ENCODE measurements at places on chromosomes 12 and 14. TPM values are rescaled to one million over a fixed set of nuclear protein-coding genes. Genes with fewer than 3 reads are reported as not detected.

Gene GALNT16
- polyA plus RNA-seq, result 40.9 TPM

DNA sequence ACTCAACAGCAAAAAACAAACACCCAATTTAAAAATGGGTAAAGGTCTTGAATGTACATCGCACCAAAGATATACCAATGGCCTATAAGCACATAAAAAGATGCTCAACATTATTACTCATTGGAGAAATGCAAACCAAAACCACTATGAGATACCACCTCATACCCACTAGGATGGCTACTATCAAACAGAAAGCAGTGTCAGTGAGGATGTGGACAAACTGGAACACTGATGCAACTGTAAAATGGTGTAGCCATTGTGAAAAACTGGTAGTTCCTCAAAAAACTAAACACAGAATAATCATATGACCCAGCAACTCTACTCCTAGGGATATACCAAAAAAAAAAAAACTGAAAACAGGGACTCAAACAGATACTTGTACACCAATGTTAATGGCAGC lies 49.3 kb downstream of the CDK17 start:
- no peak for DNase-seq

DNA sequence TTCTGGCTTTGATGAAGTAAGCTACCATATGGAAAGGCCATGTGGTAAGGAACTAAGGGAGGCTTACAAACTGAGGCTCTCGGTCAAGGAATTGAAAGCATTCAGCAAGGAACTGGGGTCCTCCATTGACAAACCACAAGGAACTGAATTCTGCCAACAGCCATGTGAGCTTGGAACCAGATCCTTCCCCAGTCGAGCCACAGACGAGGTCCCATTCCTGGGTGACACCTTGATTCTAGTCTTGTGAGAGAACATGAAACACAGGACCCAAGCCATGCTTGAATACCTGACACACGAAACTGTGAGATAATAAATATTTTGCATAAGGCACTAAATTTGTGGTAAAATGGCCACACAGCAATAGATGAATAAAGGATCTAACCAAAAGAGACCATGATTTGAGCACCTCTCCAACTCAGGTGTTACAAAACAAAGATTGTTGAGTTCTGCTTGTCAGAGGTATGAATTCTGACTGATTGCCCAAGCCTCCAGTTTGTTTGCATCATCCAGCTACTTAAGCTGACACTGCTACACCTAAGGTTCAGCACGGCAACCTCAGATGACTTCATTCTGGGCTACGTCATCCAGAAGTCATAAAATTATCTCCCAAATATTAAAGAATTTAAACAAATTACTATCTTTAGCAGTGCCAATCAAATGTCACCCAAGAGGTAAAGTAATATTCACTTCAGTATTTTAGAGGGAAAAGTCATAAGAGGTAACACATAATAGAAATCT lies 59.4 kb downstream of the GARIN6 start:
- DNase-seq, result no peak

Gene FAIM2
- polyA plus RNA-seq, result 7.1 TPM

DNA sequence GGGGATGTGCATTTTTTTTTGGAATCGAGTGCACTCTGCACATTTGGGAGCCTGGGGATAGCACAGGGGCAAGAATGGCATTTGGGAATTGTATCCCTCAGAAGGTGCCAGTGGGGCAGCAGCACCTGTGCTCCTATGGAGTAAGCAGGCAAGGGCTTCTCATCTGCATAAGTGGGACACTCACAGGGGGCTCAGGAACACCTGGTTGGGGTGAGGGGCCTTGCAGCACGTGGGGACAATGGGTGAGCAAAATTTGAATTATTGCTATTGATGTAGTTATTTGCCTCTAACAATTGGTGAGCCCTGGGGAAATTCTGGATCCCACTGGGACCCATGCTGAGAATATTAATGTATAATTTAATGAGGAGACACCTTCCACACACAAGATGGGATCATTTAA lies 274.2 kb downstream of the TTC6 start:
- no peak for DNase-seq

- no peak for DNase-seq
These were observed 928.7 kb downstream of the LRFN5 start for GRCh38 chr14:42535397-42535796.

GRCh38 chr12:57672801-57673200 lies 21.1 kb upstream of the OS9 start:
- DNase-seq, result no peak

Gene ST8SIA1
- polyA plus RNA-seq, result 7.8 TPM

DNA sequence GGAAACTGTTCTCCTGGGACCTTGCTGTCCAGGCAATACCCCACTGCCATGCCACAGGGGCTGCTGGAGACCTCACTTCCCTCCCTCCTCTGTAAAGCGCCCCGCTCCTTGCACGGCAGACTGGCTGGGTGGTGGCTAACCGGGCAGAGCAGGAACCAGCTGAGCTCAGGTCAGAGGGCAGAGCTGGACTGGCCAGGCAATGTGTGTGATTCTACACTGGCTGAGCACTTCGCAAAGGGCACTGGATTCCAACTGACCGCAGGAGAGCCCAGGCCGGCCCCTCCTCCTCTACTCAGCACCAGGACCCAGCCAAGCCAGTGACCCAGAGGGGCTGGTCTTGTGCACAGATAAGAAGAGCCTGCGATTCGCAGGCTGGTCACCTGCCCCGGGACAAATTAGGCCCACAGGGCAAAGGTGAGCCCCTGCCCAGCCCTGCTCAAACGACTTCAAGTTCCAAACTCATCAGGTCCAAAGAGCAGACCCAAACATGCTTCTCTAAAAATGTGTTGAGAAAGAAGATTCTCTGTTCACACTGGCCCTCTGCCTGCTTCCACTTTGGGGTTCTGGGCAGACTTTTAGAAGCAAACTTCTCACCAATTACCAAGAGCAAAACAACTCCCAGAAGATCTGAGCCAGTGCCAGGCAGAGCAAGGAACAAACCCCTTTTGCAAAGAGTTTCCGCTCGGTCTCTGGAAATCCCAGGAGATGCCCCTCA lies 54.9 kb upstream of the DIO3 start:
- no peak for DNase-seq

DNA sequence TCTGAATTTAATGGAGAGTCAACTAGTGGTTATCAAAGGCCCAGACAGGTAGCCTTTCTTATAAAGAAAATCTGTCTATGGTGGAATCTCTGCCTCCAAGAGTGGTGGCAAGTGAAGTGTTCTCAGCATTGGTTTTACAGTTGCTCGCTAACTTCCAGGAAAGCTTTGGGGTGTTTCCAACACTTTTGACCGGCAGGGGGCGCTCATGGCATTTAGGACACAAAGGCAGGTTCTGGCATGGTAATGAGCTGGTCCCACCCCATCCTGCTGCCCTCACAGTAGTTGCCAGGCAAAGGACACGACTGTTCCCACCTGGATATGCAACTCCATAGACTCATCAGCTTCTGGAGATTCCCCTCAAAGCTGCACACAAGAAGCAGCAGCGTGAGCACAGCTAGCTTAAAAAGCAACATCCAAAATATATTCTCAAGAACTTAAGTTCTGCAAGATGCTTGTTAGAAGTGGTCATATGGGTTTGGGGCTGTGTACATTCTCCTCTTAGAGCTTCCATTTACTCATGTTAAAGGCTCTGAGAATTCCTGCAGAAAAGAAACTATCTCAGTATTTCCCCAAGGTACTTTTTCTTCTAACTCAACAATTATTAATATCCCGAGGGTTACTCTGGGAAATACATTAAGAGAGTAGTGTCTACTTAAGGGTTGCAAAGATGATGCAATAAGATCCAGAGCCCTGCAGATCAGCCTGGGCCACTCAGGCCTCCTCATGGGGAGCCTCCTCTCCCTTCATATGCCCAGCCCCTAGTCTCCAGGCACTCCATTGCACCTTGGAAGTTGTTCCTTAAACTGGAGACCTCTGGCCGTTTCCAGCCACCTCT lies 14.8 kb downstream of the PROX2 start:
- peak; percentile 90 for DNase-seq

Gene PTCSC3
- not detected for polyA plus RNA-seq

GRCh38 chr14:101233808-101234207 lies 327.5 kb upstream of the DIO3 start:
- DNase-seq, result no peak

DNA sequence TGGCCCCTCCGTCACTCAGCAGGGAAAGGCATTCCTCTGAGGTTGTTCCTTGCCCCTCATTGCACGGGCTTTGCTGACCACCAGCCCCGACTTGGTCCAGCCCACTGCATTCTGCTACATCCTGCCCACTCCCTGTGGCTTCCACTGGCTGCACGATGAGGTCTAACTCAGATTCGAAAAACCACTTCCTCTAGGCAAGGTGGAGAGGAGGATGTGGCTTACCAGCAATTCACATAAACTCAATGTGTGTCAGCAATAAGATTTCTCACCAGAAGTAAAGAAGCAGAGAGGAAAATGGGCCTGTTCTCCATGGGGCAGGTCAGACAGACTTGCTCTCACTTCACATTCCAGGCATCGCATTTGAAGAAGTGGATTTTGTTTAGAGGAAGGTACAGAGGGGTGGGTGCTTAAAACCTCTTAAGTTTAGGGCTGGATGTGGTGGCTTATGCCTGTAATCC lies 14.7 kb downstream of the GPR68 start:
- no peak for DNase-seq

DNA sequence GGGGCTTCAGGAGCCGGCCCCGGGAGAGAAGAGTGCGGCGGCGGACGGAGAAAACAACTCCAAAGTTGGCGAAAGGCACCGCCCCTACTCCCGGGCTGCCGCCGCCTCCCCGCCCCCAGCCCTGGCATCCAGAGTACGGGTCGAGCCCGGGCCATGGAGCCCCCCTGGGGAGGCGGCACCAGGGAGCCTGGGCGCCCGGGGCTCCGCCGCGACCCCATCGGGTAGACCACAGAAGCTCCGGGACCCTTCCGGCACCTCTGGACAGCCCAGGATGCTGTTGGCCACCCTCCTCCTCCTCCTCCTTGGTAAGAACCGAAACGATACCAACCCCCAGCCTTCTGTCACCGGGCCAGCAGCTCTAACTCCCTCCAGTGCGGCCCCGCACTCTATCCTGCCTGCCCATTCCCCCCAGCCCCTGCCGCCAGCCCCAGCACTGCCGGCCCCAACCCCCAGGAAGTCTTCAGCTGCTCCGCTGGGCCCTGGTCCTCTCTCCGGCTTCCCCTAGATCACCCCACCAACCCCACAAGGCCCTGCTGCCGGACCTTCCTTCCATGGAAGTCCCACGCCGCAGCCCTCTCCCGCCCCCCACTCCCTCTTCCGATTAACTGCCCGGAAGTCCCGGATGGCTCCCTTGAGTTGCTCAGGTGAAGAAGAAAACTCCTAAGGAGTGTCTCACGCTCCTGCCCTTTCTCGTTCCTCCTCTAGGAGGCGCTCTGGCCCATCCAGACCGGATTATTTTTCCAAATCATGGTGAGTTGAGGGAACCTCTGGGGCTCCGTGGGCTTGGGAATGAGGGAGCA lies 693 bp downstream of the LRP10 start:
- peak; percentile 88 for DNase-seq

- DNase-seq, result no peak
These were observed 17.2 kb upstream of the OAS2 start for GRCh38 chr12:112961074-112961473.

Gene CCDC175
- polyA plus RNA-seq, result not detected

- no peak for DNase-seq
These were observed 31.7 kb upstream of the APPL2 start for GRCh38 chr12:105267711-105268110.

- peak; percentile 60 for DNase-seq
These were observed 271.6 kb downstream of the NPAS3 start for GRCh38 chr14:33210311-33210710.

Measured in muscle of back (tissue), 13 donors.